AG20443 (cell line): ENCODE measurements at places on chromosomes 12 and 14.
A peak's percentile ranks its signal among the peaks of the same experiment; 100 is the strongest.

DNA sequence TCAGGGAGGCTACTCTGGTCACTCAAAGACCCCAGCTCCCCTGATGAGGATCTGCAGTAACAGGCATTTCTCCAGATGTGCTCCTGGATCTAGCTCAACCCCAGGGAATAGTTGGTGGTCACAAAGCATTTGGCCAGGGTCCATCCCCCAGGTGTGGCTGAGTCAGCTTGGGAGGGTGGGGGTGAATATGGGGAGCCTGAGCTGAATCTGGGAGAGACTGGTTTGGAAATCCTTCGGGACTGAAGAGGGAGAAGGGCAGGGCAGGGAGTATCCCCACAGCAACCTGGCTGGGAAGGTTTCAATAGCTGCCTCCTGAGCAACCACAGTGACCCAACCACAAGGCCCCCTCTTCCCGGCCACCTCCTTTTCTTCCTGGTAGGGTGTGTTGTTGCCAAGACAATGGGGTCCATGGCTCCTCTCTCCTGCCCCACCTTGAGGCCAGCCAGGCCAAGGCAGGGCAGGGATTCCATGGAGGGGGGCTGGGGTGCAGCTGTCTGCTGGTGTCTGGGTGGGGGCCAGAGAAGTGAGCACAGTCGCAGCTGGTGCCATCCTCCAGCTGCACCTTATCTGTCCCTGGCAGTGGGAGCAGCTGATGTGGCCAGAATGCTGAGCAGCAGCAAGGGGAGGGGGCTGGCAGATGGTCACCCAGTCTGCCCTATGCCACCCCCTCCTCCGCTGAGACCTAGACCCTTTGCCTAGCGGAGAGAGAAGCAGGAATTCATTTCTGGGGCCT lies 5.5 kb downstream of the ASIC1 start:
- DNase-seq: no peak

GRCh38 chr12:50924131-50924438 lies 28.3 kb upstream of the HIGD1C start:
- DNase-seq: no peak

DNA sequence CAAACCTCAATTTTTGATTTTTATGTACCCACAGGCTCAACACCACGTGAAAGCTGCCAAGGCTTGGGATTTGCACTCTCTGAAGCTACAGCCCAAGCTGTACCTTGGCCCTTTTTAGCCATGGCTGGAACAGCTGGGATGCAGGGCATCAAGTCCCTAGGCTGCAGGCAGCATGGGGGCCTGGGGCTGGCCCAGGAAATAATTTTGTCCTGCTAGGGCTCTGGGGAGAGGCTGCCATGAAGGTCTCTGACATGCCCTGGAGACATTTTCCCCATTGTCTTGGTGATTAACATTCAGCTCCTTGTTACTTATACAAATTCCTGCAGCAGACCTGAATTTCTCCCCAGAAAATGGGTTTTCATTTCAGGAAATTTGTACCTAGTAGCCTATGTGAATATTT lies 103.7 kb downstream of the SCAF11 start:
- DNase-seq: no peak

GRCh38 chr12:100720016-100720654 lies 74.4 kb upstream of the ANO4 start:
- DNase-seq: no peak

DNA sequence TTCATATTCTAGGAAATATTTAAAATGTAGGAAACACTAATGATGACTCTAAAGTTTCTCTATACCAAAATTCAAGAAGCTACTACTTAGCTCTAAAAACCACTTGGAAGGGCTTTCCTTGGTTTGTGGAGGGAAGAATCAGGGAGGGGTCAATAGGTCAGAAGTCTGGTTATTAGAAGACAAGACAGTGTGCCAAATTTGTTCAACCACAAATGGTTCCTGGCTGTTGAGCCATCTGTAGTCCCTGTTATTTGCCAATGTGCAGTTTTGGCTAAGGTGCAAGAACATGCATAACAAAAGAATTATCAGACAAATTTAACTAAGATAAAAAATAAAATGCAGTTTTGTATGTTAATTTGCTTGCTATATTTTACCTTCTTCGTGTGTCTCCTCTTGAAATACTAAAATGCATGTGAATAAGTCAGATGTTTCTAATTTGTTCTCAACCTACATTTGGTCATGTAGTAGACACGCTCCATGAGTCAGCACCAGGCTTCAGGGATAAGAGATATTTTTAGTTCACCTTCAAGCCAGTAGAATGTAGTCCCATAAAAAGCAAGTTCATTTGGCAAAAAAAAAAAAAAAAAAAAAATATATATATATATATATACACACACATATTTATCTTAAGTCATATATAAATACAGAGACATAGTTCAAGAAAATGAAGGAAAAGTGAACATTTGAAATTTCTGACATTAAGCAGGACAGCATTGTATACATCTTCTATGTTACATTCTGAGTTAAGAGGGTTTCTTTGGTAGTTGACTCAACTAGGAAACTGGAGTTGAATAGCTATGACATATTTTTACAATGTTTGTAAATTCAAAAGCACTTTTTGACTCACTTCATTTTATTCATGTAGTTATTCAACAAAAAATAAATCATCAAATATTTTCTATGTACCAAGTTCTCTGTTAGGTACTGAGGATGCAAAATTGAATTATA lies 123.3 kb downstream of the KCNC2 start:
- DNase-seq: peak; percentile 9
